ENCODE measurements at places on chromosomes 2 and 18. TPM values are rescaled to one million over a fixed set of nuclear protein-coding genes. Genes with fewer than 3 reads are reported as not detected.

LRRFIP1 gene
- 235 TPM for total RNA-seq

GRCh38 chr2:176502619-176503018 lies 233.4 kb downstream of the MTX2 start:
- H3K4me1 ChIP-seq, result no peaks in the 10 kb centered on the region
- no peaks in the 10 kb centered on the region for H3K36me3 ChIP-seq
- no peak overlapping the region for H3K27ac ChIP-seq
- DNase-seq, result no peak

GRCh38 chr18:22093731-22094357 lies 75.5 kb upstream of the GATA6 start:
- no peaks in the 10 kb centered on the region for H3K36me3 ChIP-seq
- H3K27me3 ChIP-seq, result peaks cover 5% of the 10 kb centered on the region
- no peak overlapping the region for H3K27ac ChIP-seq
- no peak overlapping the region for H3K4me3 ChIP-seq

DNA sequence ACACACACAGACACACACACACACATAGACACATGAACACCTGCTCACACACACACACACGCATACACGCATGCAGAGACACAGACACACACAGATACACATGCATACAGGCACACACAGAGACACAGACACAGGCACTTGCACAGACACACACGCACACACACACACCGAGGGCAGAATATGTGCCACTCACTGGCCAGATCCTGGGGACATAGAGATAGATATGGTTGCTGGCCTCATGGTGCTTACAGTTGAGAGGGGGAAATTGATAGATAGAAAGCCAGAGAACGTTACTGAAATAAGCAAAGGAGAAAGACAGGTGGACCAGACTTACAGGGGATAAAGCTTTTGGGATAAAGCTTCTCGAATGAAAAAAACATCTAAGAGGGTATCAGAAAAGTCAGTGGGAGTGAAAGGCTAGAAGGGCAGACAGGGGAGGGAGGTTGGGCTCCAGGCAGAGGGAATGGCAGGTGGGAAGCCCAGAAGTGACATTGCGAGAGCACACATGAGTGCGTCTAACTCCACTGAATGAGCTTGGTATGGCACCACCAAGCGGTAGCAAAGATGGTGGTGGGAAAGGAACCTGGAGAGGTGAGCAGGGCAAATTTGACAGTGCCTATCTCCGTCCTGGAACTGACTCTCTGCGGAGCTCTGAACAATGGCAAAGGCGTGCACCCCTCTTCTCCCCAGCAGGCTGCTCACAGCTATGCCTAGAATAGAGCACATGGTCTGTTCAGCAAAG lies 390.1 kb upstream of the TRIB2 start:
- H3K4me3 ChIP-seq, result no peak overlapping the region
- peaks cover 4% of the 10 kb centered on the region for H3K4me1 ChIP-seq
- H3K27ac ChIP-seq, result no peak overlapping the region
- peak; percentile 35 for DNase-seq

DNA sequence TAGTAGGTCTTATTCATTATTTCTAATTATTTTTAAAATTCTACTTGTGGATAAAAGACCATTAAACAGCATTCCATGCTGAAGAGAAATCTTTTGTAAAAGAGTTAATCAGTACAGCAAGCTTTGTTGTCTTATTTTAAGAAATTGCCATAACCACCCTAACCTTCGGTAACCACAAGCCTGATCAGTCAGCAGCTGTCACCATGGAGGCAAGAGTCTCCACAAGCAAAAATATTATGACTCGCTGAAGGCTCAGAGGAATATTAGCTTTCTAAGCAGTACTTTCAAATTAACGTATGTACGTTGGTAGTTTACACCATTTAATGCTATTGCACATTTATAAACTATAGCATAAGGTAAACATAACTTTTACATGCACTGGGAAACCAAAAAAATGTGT lies 650.5 kb upstream of the LINC00305 start:
- DNase-seq, result no peak
- no peaks in the 10 kb centered on the region for H3K27me3 ChIP-seq
- no peaks in the 10 kb centered on the region for H3K36me3 ChIP-seq
- no peaks in the 10 kb centered on the region for H3K4me1 ChIP-seq
- no peak overlapping the region for H3K4me3 ChIP-seq

DNA sequence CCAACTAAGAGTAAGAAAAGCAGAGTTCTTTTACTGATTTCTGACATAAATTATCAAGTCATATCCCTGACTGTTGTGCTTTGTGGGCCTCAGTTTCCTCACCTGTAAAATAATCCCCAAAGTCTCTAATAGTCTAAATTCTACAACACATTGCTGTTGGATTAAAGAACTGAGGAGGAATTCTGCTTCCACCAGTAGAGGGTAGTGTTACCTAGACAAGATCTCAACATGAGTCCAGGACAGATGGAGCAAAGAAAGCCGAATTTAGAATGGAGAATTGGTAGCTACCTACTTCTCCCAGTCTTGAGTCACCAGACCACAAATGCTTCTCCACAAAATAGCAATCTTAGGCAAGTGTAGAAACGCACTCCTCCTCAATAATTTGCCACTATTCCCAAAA lies 462.5 kb upstream of the FSHR start:
- H3K27ac ChIP-seq, result no peak overlapping the region
- H3K4me1 ChIP-seq, result no peaks in the 10 kb centered on the region
- H3K36me3 ChIP-seq, result no peaks in the 10 kb centered on the region
- DNase-seq, result no peak

- no peak overlapping the region for H3K4me3 ChIP-seq
- H3K27ac ChIP-seq, result no peak overlapping the region
- H3K27me3 ChIP-seq, result no peaks in the 10 kb centered on the region
- H3K36me3 ChIP-seq, result peaks cover 59% of the 10 kb centered on the region
- DNase-seq, result no peak
These were observed 98.2 kb downstream of the HIBCH start for GRCh38 chr2:190221429-190221828.

GRCh38 chr2:150135223-150135883 lies 352.1 kb downstream of the RND3 start:
- no peak overlapping the region for H3K4me3 ChIP-seq
- no peaks in the 10 kb centered on the region for H3K4me1 ChIP-seq
- peaks cover 2% of the 10 kb centered on the region for H3K27me3 ChIP-seq
- H3K27ac ChIP-seq, result no peak overlapping the region
- no peak for DNase-seq

DNA sequence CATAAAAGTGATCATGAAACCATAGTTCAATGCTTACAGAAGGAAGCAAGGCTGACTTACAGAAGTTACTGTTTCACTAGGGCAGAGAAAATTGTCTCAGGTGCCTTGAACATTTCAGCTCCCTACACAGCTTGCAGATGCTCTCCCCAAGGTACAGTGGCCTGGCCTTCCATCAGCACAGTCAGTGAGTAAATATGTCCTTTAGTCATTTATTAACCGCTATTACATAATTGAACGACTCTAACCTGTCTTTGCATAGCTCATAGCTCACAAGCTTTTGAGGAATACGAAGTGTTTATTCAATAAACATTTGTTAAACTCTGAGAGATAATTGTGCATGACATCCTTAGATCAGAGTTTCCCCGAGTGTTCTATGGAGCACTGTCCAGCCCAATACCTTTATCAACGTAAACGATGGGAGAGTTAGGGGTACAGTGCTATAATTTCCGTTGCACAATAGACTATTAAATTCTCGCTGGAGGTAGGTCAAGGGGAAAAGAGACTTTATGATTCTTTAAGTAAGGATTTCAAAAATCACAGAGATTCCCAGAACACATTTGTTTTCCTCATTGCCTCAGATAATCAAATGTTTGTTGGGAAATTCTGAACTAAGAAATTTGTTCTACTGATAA lies 677.8 kb downstream of the TSN start:
- DNase-seq, result no peak
- peaks cover 2% of the 10 kb centered on the region for H3K27me3 ChIP-seq
- no peaks in the 10 kb centered on the region for H3K4me1 ChIP-seq
- H3K27ac ChIP-seq, result no peak overlapping the region

- DNase-seq, result no peak
- no peak overlapping the region for H3K27ac ChIP-seq
- no peak overlapping the region for H3K4me3 ChIP-seq
- H3K27me3 ChIP-seq, result peaks cover under 1% of the 10 kb centered on the region
- H3K36me3 ChIP-seq, result no peaks in the 10 kb centered on the region
These were observed 355.6 kb downstream of the PAX3 start for GRCh38 chr2:221943076-221943810.

GRCh38 chr2:143390171-143390570 lies 261.0 kb downstream of the ARHGAP15 start:
- H3K27me3 ChIP-seq, result no peaks in the 10 kb centered on the region
- no peak overlapping the region for H3K4me3 ChIP-seq
- peaks cover 19% of the 10 kb centered on the region for H3K4me1 ChIP-seq
- peaks cover 12% of the 10 kb centered on the region for H3K36me3 ChIP-seq
- no peak for DNase-seq

SNX17 gene
- total RNA-seq, result 63.9 TPM

DNA sequence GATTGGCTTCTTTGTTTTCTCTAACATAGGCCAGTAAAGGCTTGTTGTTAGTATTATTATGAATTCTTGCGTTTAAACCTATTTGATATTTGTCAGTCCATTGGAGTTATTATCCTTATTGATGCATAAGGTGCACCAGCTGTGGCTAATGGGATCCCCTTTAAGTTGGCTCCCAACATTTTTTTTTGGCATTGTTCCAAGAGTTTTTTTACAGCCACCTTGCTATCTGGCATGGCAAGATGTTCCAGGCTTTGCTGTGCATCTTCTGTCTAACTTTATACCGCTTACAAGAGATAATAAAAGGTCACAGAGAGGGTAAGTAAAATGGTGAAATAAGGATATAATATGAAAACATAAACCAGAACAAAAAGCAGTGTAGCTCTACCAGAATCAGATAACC lies 157.5 kb upstream of the TACR1 start:
- H3K36me3 ChIP-seq, result no peaks in the 10 kb centered on the region
- DNase-seq, result no peak
- no peaks in the 10 kb centered on the region for H3K4me1 ChIP-seq
- H3K27me3 ChIP-seq, result no peaks in the 10 kb centered on the region

CFAP210 gene
- not detected for total RNA-seq
